ENCODE measurements at places on chromosomes 13 and 19. TPM values are rescaled to one million over a fixed set of nuclear protein-coding genes. Genes with fewer than 3 reads are reported as not detected.
A peak's percentile ranks its signal among the peaks of the same experiment; 100 is the strongest.

- H3K27ac ChIP-seq: no peak overlapping the region
- no peak overlapping the region for H3K4me3 ChIP-seq
- no peak for DNase-seq
- peaks cover 4% of the 10 kb centered on the region for H3K4me1 ChIP-seq
These were observed 4.0 kb upstream of the SLAIN1 start for GRCh38 chr13:77693449-77693940.

- no peaks in the 10 kb centered on the region for H3K36me3 ChIP-seq
- H3K4me1 ChIP-seq: no peaks in the 10 kb centered on the region
- no peak overlapping the region for H3K4me3 ChIP-seq
- no peak overlapping the region for H3K27ac ChIP-seq
- DNase-seq: no peak
These were observed 300.8 kb downstream of the EFNB2 start for GRCh38 chr13:106234636-106235035.

DNA sequence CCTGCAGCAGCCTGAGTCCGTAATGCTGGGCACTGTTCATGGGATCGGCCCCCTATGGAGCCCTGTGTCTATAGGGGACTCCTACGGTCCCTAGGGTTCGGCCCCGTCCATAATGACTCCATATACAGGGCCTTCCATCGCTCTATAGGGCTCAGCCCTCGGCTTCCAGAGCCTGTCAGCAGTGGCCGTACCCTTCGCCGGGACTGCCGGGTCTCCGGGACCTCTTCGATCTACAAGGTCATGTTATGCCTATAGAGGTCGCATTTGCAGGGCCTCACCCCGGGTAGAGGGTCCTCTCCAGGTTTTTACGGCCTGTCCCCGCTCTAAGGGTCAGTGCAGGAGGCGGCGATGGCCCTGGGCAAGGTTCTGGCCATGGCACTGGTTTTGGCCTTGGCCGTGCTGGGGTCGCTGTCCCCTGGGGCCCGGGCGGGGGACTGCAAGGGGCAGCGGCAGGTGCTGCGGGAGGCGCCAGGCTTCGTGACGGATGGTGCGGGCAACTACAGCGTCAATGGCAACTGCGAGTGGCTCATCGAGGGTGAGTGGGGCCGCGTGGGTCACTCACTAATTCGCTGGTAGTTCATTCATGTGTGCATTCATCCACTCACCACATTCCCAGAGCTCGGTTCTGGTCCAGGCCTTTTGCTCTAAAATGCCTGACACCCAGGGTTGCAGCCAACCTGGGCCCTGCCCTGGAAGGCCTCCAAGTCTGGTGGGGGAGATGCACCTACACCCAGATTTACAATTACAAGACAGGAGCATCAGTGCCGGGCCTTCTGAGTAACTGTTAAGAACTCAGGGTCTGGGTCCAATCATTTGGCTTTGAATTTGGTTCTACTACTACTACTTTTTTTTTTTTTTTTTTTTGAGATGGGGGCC lies 699 bp downstream of the MEGF8 start:
- H3K4me3 ChIP-seq: peak overlapping the region; percentile 95
- H3K27ac ChIP-seq: peak overlapping the region; percentile 84
- peaks cover 6% of the 10 kb centered on the region for H3K4me1 ChIP-seq
- H3K36me3 ChIP-seq: peaks cover 5% of the 10 kb centered on the region

GRCh38 chr19:18742838-18743783 lies 48.0 kb downstream of the COMP start:
- DNase-seq: no peak
- no peak overlapping the region for H3K27ac ChIP-seq
- no peak overlapping the region for H3K4me3 ChIP-seq
- no peaks in the 10 kb centered on the region for H3K4me1 ChIP-seq
- no peaks in the 10 kb centered on the region for H3K27me3 ChIP-seq

- no peak overlapping the region for H3K27ac ChIP-seq
- DNase-seq: no peak
- H3K4me3 ChIP-seq: no peak overlapping the region
- H3K36me3 ChIP-seq: peaks cover 6% of the 10 kb centered on the region
- H3K27me3 ChIP-seq: no peaks in the 10 kb centered on the region
These were observed 42.1 kb upstream of the EBPL start for GRCh38 chr13:49733181-49733951.

- peak overlapping the region; percentile 78 for H3K27ac ChIP-seq
- H3K4me1 ChIP-seq: peaks cover 46% of the 10 kb centered on the region
- H3K27me3 ChIP-seq: no peaks in the 10 kb centered on the region
- DNase-seq: no peak
These were observed 2.0 kb downstream of the PTBP1 start for GRCh38 chr19:799076-799881.

- no peaks in the 10 kb centered on the region for H3K27me3 ChIP-seq
- DNase-seq: peak; percentile 54
- no peak overlapping the region for H3K27ac ChIP-seq
- H3K36me3 ChIP-seq: no peaks in the 10 kb centered on the region
- H3K4me1 ChIP-seq: no peaks in the 10 kb centered on the region
These were observed 60.1 kb downstream of the DCT start for GRCh38 chr13:94419304-94419924.

- no peaks in the 10 kb centered on the region for H3K4me1 ChIP-seq
- H3K4me3 ChIP-seq: no peak overlapping the region
- H3K27ac ChIP-seq: no peak overlapping the region
- H3K36me3 ChIP-seq: no peaks in the 10 kb centered on the region
- no peaks in the 10 kb centered on the region for H3K27me3 ChIP-seq
- DNase-seq: no peak
These were observed 266.2 kb downstream of the KCTD12 start for GRCh38 chr13:76620036-76620435.

DNA sequence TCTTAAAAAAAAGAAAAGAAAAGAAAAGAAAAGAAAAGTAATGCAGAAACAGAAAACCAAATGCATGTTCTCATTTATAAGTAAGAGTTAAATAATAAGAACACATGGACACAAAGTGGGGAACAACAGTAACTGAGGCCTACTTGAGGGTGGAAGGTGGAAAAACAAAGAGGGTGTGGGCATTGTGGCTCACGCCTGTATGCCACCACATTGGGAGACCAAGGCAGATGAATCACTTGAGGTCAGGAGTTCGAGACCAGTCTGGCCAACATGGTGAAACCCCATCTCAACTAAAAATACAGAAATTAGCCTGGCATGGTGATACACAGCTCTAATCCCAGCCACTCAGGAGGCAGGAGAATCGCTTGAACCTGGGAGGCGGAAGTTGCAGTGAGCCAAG lies 8.1 kb downstream of the ZNF708 start:
- no peak for DNase-seq
- no peak overlapping the region for H3K4me3 ChIP-seq
- no peak overlapping the region for H3K27ac ChIP-seq

ICAM4 gene
- 1.2 TPM for total RNA-seq

ALG5 gene
- 23.7 TPM for total RNA-seq

UBAC2 gene
- total RNA-seq: 65.4 TPM

OR10H4 gene
- not detected for total RNA-seq

ZSCAN4 gene
- not detected for total RNA-seq

SPINT2 gene
- 37.4 TPM for total RNA-seq
